ENCODE measurements at places on chromosomes 1 and 21. TPM values are rescaled to one million over a fixed set of nuclear protein-coding genes. Genes with fewer than 3 reads are reported as not detected.

- no peak overlapping the region for H3K4me3 ChIP-seq
- DNase-seq: no peak
- H3K27ac ChIP-seq: no peak overlapping the region
- no peaks in the 10 kb centered on the region for H3K4me1 ChIP-seq
- no peaks in the 10 kb centered on the region for H3K36me3 ChIP-seq
- H3K27me3 ChIP-seq: no peaks in the 10 kb centered on the region
Observed at GRCh38 chr1:176785791-176786190, 322.8 kb downstream of the PAPPA2 start.

DNA sequence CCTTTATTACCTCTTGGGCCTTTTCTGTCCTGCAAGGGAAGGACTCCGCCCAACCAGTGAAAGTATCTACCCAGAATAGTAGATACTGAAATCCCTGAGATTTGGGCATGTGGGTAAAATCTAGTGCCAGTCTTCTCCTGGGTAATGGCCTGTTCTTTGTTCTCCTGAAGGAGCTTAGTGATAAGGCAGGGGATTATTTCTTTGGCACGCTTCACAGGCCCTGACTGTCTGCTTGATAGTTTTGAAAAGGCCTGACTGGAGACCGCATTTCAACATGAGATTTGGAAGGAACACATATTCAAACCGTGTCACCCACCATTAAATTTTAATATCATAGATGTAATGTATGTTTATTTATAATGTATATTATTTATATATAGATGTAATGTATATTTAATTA lies 48.9 kb downstream of the RASAL2 start:
- no peak overlapping the region for H3K4me3 ChIP-seq
- H3K36me3 ChIP-seq: no peaks in the 10 kb centered on the region
- H3K27me3 ChIP-seq: no peaks in the 10 kb centered on the region
- no peak overlapping the region for H3K27ac ChIP-seq

DNA sequence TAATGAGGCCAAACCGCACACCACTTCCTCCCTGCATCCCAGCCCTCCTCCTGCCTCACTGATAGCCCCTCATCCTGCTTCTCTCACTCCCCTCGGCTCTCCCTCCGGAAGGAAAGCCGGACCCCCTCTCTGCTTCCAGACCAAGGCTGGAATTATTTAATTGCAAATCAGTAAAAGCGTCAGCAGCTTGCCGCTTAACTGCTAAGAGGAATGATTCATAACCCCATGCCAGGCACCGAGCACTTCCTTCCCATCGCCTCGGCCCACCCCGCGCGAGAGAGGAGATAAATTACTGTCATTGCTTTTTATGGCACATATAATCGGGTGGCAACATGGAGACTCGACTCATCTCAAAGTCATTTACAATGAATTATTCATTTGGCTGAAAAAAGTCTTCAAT lies 77.3 kb downstream of the UBIAD1 start:
- H3K27me3 ChIP-seq: peaks cover 8% of the 10 kb centered on the region
- DNase-seq: no peak
- H3K4me1 ChIP-seq: no peaks in the 10 kb centered on the region
- no peaks in the 10 kb centered on the region for H3K36me3 ChIP-seq
- H3K27ac ChIP-seq: no peak overlapping the region
- no peak overlapping the region for H3K4me3 ChIP-seq

DNA sequence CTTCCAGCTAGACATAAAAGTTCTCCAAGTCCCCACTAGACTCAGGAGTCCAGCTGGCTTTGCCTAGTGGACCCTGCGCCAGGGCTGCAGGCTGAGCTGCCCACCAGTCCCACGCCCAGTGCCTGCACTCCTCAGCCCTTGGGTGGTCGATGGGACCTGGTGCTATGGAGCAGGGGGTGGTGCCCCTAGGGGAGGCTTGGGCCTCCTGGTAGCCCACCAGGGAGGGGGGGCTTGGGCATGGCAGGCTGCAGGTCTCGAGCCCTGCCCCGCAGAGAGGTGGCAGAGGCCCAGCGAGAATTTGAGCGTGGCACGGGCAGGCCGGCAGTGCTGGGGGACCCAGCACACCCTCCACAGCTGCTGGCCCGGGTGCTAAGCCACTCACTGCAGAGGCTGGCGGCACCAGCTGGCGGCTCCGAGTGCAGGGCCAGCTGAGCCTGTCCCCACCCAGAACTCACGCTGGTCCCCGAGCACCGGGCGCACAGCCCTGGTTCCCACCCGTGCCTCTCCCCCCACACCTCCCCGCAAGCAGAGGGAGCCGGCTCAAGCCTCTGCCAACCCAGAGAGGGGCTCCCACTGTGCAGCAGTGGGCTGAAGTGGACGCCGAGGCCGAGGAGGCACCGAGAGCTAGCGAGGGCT lies 30.2 kb upstream of the GBP5 start:
- no peak overlapping the region for H3K4me3 ChIP-seq
- no peak for DNase-seq
- no peak overlapping the region for H3K27ac ChIP-seq
- peaks cover 3% of the 10 kb centered on the region for H3K36me3 ChIP-seq
- H3K4me1 ChIP-seq: peaks cover 73% of the 10 kb centered on the region

DNA sequence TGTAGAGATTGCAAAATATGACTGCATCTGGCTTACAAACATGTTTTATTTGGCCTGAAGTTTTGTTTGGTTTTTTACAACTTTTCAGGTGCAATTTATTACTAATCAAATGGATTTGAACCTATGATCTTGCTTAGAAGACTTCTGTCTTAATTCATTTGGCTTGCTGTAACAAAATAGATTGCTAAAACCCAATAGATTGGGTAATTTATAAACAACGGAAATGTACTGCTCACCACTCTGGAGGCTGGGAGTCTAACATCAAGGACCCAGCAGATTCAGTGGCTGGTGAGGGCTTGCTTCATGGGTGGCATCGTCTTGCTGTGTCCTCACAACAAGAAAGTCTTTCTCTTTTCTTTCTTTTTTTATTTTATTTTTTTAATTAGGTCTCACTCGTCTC lies 72.9 kb downstream of the LBR start:
- peaks cover 31% of the 10 kb centered on the region for H3K27me3 ChIP-seq
- H3K36me3 ChIP-seq: no peaks in the 10 kb centered on the region
- H3K4me3 ChIP-seq: no peak overlapping the region
- no peak for DNase-seq
- no peaks in the 10 kb centered on the region for H3K4me1 ChIP-seq

GRCh38 chr1:154546264-154547063 lies 12.0 kb downstream of the UBE2Q1 start:
- peaks cover 26% of the 10 kb centered on the region for H3K36me3 ChIP-seq
- DNase-seq: peak; percentile 19
- H3K27me3 ChIP-seq: peaks cover 6% of the 10 kb centered on the region
- peaks cover 6% of the 10 kb centered on the region for H3K4me1 ChIP-seq
- no peak overlapping the region for H3K27ac ChIP-seq
- no peak overlapping the region for H3K4me3 ChIP-seq

DNA sequence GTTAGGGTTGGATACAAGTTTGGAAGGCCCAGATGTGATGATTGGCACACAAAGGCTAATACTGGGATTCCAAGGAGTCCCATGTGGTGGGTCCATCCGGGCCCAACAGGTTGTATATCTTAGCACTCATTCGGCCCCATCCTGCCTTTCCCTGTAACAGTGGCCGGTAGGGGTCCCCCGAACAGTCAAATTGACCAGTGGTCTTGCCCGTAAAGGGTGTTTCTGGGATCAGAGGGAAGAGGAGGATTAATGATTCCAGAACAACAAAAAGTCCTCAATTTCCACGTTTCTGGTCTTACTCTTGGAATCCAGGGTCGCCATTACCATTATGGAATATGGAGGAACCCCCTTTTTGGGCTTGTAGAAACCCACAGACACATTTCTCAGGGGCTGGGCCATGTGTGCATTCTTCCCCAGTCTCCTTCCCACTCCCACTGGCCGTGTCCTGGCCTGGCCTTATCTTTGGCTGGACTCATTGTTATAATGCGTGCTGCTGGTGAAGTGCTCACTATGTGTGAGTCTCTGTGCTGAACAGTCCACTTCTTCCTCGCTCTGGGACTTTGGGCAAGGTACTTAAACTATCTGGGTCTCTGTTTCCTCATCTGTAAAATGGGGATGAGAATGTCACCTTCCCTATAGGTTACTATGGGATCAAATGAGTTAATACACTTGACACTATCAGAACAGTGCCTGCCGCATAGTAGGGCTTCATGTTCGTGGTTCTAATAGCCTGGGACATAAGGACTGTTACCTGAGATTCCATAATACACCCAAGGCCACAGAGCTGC lies 161.8 kb downstream of the DYRK1A start:
- H3K27me3 ChIP-seq: peaks cover 6% of the 10 kb centered on the region
- DNase-seq: no peak
- no peaks in the 10 kb centered on the region for H3K4me1 ChIP-seq
- H3K27ac ChIP-seq: no peak overlapping the region
- no peaks in the 10 kb centered on the region for H3K36me3 ChIP-seq

- H3K4me1 ChIP-seq: peaks cover 30% of the 10 kb centered on the region
- no peak for DNase-seq
- peaks cover 46% of the 10 kb centered on the region for H3K36me3 ChIP-seq
- H3K27ac ChIP-seq: peak overlapping the region; percentile 40
- H3K4me3 ChIP-seq: no peak overlapping the region
Observed at GRCh38 chr1:21264898-21265297, 25.4 kb downstream of the ECE1 start.

DNA sequence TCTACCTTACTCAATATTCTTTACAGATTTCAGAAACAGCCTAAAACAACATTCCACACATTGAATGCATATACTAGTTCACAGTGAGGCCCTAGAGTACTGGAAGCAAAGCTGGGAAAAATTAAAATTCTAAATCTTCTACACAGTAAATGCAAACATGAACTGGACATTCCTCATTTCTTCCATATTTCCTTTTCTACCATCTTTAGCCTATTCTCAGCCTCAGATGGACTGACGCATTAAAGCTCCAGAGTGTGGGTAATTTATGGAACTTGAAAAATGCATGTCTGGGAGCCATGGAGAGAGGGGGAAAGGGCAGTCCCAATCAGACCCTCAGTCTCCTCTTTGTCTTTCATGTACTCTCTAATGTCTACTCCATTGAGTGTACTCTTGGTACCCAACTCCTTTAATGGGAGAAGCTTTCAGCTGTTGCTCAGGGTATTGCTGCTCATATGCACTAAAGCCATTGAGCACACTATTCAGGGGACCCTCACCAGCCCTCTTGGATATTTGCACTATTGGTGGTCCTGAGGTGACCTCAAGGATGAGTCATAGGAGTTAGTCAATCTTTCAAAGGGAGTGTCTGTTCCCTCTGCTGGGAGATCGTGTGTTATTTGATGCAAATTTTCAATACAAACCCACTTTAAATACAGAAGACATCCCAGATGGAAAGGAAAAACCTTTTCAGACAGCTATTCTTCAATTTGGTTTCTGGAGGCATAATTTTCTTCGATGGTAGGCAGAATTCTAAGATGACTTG lies 83.3 kb upstream of the KCNJ15 start:
- H3K36me3 ChIP-seq: no peaks in the 10 kb centered on the region
- H3K27ac ChIP-seq: no peak overlapping the region
- no peak for DNase-seq
- H3K4me3 ChIP-seq: no peak overlapping the region

DNA sequence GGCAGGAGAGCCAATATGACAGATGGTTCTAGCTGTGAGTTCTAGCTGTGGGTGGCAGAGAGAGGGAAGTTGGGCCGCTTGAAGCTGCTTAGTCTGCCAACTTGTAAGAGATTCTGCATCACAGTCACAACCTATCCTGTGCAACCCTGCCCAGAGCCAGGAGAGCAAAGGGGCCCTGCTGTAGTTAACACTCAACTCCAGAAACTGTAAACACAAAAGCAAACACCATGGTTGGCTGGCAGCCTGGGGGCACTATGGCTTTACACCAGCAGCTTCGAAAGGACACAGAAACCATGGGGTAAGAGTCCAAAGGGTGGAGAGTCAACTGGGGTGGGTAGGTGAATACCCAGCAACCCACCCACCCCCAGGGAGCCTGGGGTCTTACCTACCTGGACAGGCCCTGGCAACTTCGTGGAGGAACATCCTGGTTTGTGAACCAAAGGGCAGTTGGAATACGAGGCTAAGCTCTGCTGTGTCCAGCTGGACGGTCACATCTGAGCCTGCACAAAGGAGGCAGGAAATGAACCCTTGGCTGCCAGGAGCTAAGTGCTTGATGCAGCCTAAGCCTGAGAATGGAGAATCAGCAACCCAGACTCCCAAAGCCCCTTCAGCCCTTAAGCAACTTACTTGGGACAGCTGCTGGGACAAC lies 6.4 kb downstream of the INPP5B start:
- H3K4me1 ChIP-seq: no peaks in the 10 kb centered on the region
- peaks cover 2% of the 10 kb centered on the region for H3K36me3 ChIP-seq
- DNase-seq: no peak
- H3K27ac ChIP-seq: no peak overlapping the region
- H3K27me3 ChIP-seq: no peaks in the 10 kb centered on the region

DNA sequence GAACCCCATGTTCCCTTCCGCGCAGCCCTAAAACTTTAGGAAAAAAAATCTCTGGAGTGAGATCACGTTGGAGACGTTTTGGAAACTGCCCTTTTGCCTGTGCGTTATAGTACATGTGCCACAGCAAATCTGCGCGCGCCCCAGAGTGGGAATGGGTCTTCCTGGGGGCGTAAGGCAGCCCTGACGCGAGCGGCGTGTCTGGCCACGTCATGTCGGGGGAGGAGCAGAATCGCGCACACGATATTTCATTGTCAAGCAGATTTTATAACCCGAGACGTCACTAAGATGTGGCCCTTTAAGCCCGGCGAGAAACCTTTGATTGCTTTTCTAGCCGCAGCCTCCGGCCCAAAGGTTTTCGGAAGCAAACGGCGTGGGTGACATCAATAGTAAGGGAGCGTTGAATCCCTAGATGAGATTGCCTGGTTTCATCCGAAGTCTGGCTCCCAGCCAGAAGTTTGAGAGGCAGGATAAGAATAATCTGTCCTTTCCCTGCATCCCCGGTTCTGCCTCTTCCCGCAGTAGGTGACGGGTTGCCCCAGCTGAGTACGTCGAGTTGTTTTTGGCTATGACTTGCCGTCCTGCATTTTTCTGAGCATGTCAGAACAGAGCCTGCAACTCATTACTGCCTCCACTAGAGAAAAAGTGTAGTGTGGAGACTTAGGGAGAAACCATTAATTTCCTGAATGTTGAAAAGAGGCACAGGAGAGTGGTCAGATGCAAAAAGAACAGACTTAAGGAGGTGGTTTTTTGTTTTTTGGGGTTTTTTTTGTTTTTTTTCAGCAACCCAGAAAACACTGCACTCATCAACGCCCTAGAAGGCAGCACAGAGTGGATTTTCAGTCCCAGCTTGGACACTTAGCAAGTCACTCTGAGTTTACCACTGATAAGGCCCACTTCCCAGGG lies 817 bp upstream of the PMVK start:
- H3K4me3 ChIP-seq: peak overlapping the region; percentile 93
- DNase-seq: peak; percentile 90
- peaks cover 8% of the 10 kb centered on the region for H3K36me3 ChIP-seq
- peak overlapping the region; percentile 95 for H3K27ac ChIP-seq

GRCh38 chr1:246372559-246372958 lies 134.5 kb downstream of the SMYD3 start:
- no peaks in the 10 kb centered on the region for H3K4me1 ChIP-seq
- no peak overlapping the region for H3K27ac ChIP-seq
- no peaks in the 10 kb centered on the region for H3K27me3 ChIP-seq
- H3K4me3 ChIP-seq: no peak overlapping the region
- no peaks in the 10 kb centered on the region for H3K36me3 ChIP-seq

- H3K27me3 ChIP-seq: no peaks in the 10 kb centered on the region
- peak overlapping the region; percentile 71 for H3K27ac ChIP-seq
- H3K36me3 ChIP-seq: peaks cover 34% of the 10 kb centered on the region
- H3K4me3 ChIP-seq: peak overlapping the region; percentile 56
- DNase-seq: no peak
Observed at GRCh38 chr1:59046134-59046533, 250.8 kb upstream of the FGGY start.

GRCh38 chr1:212609701-212610574 lies 1.4 kb downstream of the ATF3 start:
- peaks cover 79% of the 10 kb centered on the region for H3K4me1 ChIP-seq
- H3K27ac ChIP-seq: peak overlapping the region; percentile 82
- no peak for DNase-seq
- H3K36me3 ChIP-seq: peaks cover 23% of the 10 kb centered on the region

The TNFRSF1B gene
- total RNA-seq: 211 TPM

The REN gene
- not detected for total RNA-seq

The CD164L2 gene
- not detected for total RNA-seq

The FBXO2 gene
- total RNA-seq: 0.60 TPM

The SELE gene
- total RNA-seq: not detected

Data from activated T-helper 1 cell treated with anti-CD3 and anti-CD28 coated beads, Interleukin-12 subunit alpha, Interleukin-12 subunit beta, Interleukin-2, Interleukin-4 antibody, amounts not matched to agents 30 ng/mL and 10 ng/mL and 1 ng/mL, durations not matched to agents 14 hours and 24 hours and 36 hours (primary cell).